Omental fat pad (tissue), 4 donors: ENCODE measurements at places on chromosomes 2 and 18. TPM values are rescaled to one million over a fixed set of nuclear protein-coding genes. Genes with fewer than 3 reads are reported as not detected.

PCARE gene
- total RNA-seq: not detected

- no peak for DNase-seq
Observed at GRCh38 chr2:230944123-230944653, 19.1 kb upstream of the GPR55 start.

DNA sequence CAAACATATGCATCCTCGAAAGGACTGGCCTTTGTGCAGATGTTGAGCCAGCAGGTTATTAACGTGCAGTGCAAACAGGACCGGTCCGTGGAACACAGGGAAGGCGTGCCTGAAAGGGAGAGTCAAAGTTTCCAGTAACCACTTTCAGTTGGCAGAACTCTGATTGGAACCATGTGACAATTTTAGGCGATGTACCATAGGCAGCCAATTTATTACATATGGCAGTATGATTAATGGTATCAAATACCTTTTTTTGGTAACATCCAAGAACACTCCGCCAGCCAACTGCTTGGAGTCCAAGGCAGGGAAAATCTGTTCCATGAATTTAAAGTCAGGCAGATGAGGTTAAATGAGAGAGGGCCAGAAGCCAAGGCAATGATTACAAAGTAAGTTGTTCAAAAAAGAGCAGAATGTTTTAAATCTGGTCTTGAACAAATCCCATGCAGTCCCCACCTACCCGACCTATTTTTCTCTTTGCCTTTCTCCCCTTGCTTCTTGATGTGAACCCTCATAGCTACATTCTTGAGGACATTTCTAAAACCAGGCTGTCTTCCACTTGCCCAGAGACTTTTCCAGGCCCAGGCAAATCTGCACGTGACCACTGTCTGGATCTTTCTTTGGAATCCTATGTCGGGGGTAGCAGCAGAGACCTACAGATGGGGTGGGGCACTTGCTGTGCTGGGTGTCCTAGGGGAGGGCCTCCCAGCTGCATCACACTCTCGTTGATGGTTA is 351.7 kb downstream of the HRH4 start:
- DNase-seq: no peak

DNA sequence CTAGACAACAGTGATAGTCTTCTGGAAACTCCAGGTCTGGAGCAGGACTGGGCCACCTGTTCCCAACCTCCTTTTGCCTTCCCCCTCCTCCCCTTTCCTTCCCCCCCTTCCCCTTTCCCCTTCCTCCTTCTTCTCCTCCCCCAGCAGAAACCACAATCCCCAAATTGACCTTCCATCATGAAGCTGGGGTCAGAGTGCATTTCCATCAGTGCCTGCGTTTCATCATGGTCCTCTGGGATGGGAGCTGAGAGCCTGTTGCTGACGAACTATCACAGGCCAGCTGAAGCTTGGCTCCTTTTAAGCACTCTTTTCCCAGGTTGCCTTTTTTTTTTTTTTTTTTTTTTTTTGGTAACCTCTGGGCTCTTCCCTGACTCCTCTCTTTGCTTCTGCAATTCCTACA is 52.6 kb upstream of the SMAD2 start:
- no peak for DNase-seq

GRCh38 chr2:108570416-108570815 is 36.1 kb downstream of the LIMS1 start:
- DNase-seq: no peak
